BE2C (cell line): ENCODE measurements at places on chromosomes 4 and X.
A peak's percentile ranks its signal among the peaks of the same experiment; 100 is the strongest.

- no peak for DNase-seq
Observed at GRCh38 chr4:156958276-156959074, 13.1 kb downstream of the PDGFC start.

- no peak for DNase-seq
Observed at GRCh38 chr4:183100298-183100599, 1.2 kb downstream of the WWC2 start.

DNA sequence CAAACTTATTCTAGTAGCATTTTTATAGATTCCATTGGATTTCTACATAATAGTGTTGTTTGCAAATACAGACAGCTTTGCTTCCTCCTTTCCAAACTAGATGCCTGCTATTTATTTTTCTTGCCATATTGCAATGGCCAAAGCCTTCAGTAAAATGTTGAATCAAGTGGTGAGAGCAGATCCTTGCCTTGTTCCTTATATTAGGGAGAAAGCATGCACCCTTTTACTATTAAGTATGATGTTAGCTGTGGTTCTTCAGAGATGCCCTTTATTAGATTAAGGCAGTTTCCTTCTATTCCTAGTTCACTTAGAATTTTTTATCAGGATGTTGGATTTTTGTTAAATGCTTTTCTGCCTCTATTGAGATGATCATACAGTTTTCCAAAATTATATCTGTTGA lies 233.7 kb downstream of the CBR4 start:
- no peak for DNase-seq

DNA sequence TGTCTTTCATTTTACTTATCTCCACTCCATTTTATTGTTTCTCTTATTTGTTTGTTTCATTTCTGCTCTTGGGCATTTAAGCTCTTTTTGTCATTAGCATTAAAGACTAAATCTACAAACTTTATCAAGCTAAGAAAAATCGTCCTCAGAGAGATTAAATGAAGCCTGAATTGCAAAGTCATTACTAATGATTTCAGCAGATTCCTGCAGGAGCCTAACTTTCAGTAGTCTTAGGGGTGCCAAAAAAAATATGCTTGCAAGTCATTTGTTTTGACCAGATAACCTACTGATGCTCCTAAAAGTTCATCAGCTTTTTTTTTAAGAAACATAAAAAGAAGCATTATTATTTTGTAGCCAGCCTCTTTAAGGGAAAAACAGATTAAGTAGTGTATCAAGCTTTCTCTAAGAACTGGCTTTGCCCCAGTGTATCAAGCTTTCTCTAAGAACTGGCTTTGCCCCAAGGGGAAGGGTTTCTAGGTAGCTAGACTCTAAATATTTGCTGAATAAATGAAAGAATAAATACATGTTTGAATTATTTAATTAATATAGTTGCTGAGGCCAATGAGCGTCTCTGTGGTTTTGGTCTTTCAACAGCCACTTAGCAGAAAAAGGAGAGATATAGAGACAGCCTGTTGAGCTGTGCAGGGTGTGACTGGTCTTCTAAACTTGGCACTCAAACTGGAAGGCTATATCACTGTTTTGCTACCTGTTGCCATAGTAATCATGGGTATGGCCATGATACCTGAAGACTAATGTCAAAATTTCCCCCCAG lies 174.2 kb downstream of the BTC start:
- DNase-seq, result no peak

- DNase-seq, result no peak
Observed at GRCh38 chr4:95045429-95045828, 287.7 kb downstream of the BMPR1B start.

DNA sequence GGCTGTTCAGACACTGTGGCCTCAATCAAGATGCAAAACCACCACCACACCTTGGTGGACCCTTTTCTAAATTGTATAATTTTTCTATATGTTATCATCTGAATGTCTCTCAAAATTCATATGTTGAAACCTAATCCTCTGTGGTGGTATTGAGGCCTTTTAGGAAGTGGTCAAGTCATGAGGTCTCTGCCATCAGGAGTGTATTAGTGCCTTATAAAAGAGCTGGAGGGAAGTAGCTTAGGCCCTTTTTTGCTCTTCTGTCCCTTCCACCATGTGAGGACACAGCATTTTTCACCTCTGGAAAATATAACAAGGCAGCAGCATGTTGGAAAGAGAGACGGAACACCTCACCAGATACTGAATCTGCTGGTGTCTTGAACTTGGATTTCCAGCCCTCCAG lies 30.5 kb upstream of the DKK2 start:
- DNase-seq, result no peak

DNA sequence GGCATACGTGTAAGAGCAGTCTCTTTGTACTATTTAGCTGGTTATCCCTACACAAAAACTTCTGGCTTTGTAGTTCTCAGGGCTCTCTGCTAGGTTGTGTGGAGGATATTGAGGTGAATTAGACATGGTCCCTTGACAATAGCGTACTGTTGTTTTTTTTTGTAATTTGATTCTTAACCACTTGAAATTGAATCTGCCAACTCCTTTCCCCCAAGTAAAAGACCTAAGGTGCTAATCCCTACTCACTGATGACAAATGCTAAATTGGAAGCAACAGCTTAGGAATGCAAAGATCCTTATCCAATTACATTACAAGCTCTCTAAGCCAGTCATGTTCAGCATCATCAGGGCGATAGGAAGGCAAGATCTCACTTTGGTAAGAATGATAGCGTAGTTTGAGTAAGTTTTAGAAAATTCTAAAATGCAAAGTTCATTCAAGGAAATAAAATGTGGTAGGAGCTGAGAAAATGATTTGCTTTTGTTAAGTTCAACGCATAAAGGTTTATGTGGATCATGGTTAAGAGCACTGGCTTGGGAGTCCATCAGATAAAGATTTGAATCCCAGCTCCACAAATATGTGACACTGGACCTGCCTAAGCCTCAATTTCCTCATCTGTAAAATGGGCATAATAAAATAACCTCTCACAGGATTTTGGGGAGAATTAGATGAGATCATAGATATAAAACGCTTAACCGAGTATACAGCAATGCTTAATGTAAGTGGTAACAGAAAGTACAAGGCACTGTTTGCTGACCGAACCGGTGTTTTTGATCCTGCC lies 39.3 kb downstream of the DOCK11 start:
- DNase-seq, result no peak

DNA sequence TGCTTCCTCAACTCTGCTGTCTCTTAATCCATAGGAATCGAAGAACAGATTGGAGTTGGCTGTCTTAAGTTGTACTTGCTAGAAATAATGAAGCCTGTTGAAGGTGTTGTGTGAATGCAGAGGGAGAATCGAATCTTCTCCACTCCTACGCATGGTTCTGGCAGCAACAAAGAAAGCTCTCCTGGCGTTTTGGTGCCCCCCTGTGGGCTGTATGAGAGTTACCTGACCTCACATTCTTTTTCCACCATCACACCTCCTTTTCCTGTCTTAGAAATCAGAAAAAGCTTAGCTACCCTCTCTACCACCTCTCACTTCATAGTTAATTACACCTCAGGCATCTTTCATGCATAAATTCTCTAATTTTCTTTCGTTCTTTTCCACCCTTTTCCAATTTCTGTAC lies 16.3 kb downstream of the KLF8 start:
- peak; percentile 40 for DNase-seq
